Activated naive CD4-positive, alpha-beta T cell treated with Interleukin-2 at 50 U/mL for 16 hours (primary cell): ENCODE measurements at places on chromosomes 3 and 15.

DNA sequence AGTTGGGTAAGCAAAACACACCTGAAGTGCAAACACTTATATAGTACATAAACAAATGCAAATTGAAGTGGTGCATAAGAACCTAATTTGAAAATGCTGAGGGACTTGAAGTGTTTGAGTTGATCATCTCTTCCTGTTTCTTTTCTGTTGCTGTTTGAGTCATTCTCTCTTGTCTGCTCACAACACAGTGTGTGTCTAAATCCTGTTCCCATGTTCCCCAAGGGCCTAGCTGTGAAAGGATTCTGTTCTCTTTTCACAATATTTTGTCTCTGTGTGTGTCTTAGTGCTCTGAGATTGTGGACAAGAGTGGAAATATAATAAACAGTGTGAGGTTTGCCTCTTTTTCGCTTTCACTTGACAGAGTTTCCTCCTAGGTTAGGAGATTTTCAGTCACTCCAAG is 6.1 kb downstream of the CD96 start:
- no peak for DNase-seq

DNA sequence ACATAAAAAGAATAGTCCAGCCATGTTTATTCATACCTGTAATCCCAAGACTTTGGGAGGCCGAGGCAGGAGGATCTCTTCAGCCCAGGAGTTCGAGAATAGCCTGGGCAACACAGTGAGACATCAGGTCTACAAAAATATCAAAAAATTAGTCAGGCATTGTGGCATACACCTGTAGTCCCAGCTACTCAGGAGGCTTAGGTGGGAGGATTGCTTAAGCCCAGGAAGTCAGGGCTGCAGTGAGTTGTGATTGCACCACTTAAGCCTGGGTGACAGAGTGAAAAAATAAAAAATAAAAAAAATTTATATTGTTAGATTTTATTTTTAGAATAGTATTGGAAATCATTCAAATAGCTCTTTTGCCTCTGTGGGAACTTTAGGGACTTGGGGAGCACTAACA is 12.8 kb upstream of the TM4SF1 start:
- DNase-seq = no peak

DNA sequence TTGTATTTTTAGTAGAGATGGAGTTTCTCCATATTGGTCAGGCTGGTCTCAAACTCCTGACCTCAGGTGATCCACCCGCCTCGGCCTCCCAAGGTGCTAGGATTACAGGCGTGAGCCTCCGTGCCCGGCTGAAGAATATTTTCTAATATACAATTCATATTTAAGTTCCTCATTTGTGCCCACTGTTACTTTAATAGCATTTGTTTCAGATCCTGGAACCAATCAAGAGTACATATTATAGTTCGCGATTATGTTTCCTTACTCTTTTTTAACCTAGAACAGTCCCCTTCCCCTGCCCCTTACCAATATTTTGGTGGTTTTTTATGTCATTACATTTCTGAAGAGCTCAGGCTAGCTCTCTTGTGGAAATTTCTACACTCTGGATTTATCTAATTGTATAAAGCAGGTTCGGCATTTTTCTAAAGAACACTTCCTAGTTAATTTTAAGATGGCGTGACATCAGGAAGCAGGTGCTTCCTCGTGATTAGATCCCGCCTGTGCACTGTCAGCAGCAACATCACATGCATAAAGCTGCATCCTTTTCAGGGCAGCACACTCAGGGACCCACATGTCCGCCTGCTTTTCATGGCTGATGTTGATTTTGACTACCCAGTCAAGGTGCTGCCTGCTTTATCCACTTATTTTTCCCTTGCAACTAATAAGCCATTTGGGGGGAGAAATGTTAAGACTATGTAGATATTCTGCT is 88.7 kb upstream of the EPHB3 start:
- no peak for DNase-seq

- DNase-seq = no peak
Observed at GRCh38 chr15:71532994-71533393, 277.4 kb upstream of the NR2E3 start.

- no peak for DNase-seq
Observed at GRCh38 chr15:34755419-34755773, 598 bp upstream of the GJD2 start.

DNA sequence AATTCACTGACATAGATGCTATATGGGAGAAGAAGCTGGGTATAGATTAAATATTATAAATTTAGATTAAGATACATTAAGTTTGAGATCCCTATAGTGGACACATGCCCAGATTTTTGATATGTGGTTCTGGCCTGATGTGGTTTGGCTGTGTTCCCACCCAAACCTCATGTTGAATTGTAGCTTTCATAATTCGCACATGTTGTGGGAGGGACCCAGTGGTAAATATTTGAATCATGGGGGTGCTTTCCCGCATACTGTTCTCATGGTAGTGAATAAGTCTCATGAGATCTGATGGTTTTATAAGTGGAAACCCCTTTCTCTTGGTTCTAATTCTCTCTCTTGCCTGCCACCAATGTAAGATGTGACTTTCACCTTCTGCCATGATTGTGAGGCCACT is 189.4 kb upstream of the CD96 start:
- no peak for DNase-seq

GRCh38 chr3:74606996-74607395 is 7.5 kb downstream of the CNTN3 start:
- no peak for DNase-seq

GRCh38 chr15:81957698-81958097 is 88.1 kb downstream of the MEX3B start:
- no peak for DNase-seq

- no peak for DNase-seq
Observed at GRCh38 chr15:51203797-51204196, 109.1 kb upstream of the TNFAIP8L3 start.

GRCh38 chr15:99425657-99426301 is 140.0 kb upstream of the MEF2A start:
- no peak for DNase-seq

GRCh38 chr3:193744048-193744821 is 151.2 kb downstream of the OPA1 start:
- no peak for DNase-seq

DNA sequence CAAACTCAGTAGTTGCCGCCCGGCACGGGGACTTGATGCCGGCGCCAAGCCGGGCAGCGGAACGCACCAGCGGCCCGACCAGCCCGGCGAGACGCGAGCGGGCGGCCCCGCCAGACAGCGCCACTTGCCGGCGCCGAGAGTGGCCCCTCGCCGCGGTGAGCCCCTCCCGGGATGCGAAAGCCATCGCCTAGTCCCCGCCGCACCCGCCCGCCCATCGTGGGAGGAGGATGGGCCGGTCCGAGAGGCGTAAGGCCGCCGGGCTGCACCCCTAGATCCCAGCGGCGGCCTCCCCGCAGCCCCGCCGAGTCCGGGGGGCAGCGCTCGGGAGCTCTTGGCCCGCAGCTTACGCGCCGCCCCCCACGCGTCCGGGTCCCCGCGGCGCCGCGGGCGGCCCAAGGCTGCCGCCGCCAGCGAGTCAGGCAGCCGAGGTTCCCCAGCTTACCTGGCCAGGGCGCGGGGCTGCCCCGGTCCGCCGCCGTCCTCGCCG is 609 bp downstream of the GOLGA8A start:
- DNase-seq = peak; percentile 62

GRCh38 chr15:36905908-36906307 is 194.4 kb downstream of the MEIS2 start:
- no peak for DNase-seq

DNA sequence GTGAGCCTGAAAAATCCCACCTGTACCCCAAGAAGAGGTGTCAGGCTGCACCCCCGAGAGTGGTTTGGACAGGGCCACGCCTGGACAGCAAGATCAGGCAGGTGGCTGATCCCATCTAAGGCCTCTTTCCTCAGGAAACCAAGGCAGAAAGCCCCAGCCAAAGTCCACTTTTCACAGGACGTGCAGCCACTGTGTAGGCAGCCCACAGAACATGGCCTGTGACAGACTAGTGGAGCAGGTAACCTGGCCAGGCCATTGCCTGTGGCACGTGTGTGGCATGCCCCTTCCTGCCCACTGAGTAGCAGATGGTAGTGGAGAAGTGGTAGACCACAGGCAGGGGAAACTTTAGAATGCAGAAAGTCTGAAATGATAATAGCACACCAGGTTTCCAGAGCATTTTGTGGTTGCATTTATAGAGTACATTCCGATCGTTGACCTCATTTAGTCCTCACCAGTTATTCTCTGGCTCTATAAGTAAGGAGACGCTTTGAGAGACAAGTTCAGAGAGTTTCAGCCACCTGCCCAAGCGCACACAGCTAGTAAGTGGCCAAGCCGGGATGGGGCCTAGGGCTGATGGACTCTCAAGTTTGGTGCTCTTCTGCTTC is 68.7 kb downstream of the AAGAB start:
- DNase-seq = no peak

DNA sequence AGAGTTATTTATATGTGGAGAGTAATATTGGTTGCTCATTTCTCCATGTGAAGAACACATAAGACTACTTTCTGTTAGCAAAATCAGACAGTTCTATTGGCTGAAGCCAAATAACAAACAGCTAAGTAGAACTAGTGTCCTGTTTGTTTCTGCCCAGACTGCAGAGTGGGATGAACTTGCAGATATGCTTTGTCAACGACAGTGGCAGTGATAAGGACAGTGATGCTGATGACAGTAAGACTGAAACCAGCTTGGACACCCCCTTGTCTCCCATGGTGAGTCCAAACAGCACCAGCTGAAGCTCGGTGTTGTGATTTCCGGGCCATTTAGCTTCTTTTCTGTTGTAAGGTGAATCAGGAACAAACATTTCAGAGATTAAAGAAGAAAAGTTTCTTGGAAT is 102.6 kb upstream of the IL12A start:
- DNase-seq = no peak

- DNase-seq = no peak
Observed at GRCh38 chr3:126928921-126929474, 53.9 kb upstream of the PLXNA1 start.

DNA sequence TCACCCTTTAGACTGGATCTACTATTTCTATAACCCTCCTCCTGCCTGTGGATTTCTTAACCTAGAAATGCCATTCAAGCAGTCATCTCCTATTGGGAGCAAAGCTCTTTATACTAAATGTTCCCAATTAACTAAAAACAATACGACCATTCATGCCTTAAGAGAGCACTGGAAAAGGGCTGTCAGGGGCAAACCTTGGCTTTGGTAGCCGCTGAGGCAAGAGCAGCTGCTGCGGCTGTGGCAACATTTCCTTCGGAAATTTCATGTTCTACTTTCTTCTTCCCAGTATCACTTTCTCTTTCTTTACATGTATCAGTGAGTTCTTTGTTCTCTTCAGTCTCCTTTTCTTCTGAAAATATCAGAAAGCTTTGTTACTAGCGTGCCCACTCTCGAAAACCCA is 56.3 kb upstream of the CSPG5 start:
- DNase-seq = no peak

GRCh38 chr15:40879609-40880008 is 5.6 kb upstream of the RHOV start:
- no peak for DNase-seq

DNA sequence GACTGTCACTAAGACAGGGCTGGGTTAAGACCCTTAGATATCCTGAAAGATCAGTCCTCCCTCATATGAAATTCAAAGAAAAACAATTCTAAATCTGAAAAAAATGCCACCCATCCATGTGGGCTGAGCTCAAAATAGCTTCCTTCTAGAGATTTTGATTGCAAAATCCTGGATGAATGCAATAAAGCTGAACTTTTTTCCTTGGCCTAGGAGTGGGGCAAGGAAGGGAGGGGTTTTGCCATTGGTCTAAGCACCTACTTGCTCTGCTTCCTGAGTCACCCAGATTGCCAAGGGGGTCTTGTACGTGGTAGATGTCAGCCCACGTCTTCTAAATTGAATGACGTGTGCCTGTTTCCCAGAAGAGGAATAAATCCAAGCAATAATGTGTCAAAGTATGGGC is 15.3 kb upstream of the SMAD3 start:
- DNase-seq = no peak

DNA sequence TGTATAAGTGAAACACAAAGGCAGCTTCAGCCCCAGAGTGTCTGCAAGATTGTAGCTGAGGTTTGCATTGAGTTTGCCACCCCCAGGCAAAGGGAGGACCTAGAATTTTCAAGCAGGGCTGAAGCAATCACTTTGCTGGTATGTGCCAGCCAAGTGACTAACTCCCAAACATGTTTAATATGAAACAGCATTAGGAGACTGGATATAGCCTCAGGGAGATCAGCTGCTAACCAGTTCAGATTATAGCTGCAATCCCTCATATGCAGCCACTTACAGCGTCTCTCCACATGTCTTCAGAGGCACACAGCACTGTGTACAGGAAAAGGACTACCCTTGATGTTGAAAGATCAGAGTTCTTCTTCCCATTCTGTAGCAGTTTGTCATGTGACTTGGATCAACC is 38.4 kb upstream of the PPP2R3A start:
- DNase-seq = no peak

- no peak for DNase-seq
Observed at GRCh38 chr15:31214864-31215489, 111.7 kb upstream of the KLF13 start.

DNA sequence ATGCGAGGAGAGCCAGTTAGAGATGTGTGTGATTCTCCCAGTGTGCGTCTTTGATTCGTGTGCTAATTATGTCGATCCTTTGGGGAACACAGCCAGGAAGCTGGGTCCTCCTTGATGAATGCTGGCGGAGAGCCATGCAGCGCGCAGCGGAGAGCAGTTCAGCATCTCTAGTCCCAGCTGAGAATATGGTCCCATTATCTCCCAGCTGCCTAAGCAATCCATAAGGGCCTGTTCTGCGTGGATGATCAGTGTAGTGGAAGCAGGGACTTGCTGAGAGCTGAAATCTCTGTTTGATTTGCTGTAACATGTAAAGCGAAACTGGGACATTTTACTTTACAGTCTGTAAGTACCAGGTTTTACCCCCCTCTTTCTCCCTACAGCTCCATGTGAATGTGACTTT is 412.7 kb downstream of the CNTN4 start:
- no peak for DNase-seq

GRCh38 chr3:127691489-127691888 is 18.7 kb downstream of the ABTB1 start:
- no peak for DNase-seq

DNA sequence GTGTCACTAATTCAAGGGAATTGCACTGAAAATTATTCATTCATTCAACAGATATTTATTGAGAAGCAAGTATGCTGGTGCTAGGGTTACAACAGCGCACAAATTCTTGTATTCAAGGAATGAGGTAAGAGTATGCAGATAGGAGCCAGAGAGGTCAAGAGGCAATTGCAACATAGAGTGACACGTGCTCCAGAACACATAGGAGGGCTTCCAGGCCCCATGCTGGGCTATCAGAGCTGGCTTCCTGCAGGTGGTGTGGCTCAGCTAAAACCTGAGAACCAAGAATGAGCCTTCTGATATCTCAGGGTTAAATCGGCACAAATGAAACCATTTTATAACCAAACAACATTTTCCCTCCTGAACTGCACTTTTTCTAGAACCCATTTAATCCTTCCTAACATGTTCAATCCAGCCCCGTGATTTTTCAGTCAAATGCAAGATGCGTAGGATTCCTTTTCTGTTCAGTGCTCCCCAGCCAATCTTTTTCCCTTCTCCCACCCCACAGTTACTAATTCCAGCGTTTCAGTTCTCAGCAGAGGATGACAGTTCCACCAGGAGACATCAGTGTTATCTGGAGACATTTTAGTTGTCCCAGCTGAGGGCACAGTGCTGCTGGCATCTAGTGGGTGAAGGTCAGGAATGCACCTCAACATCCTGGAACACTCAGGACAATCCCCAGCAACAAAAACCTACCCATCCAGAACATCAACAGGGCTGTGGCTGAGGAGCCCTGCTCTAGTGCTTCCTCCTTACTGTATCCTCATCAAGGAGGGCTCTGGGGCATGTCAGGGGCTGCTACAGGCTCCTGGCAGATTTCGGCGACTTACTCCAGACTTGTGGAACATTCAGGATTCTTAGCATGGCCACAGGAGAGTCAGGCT is 13.1 kb downstream of the CCR5AS start:
- DNase-seq = no peak
